ENCODE measurements at places on chromosomes 13 and 19.

- DNase-seq = no peak
Observed at GRCh38 chr19:39428283-39429112, 7.3 kb downstream of the RPS16 start.

- no peak for DNase-seq
Observed at GRCh38 chr13:20664351-20664750, 39.1 kb upstream of the IL17D start.

- no peak for DNase-seq
Observed at GRCh38 chr19:5052945-5053485, 84.1 kb downstream of the KDM4B start.

GRCh38 chr13:51331354-51331861 lies 8.1 kb upstream of the SERPINE3 start:
- no peak for DNase-seq

DNA sequence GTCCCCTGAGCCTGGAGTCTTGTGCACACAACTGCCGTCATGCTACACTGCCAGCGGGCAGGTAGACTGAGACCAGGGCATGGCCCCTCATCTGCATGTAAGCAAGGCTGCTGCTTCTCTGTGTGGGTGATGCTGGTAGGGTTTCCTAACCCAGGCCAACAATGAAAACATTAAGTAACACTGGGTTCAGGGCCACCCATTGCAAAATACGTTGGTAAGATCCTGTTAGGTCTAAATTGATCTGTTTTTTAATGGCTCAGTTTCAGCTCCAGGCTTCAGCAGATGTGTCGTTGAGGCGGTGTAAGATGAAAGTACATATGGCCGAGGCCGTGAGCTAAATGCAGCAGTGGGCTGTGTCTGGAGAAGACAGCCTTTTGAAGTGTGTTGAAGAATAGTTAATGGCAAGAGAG lies 383.4 kb downstream of the IRS2 start:
- DNase-seq = no peak

DNA sequence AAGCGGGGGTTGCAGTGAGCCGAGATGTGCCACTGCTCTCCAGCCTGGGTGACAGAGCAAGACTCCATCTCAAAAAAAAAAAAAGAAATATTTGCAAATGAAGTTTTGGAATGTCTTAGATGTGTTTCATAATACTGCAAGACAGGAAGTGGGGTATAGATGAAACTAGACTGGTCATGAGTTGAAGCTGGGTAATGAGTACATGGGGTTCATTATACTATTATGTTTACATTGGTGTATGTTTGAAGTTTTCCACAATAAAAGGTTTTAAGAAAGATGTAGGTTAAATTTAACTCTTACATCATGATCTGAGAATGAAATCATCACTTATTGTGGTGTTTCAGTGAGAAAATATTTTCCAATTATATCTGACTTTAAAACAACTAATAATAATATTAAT lies 19.0 kb downstream of the FNDC3A start:
- no peak for DNase-seq

GRCh38 chr13:53198017-53198416 lies 169.4 kb downstream of the OLFM4 start:
- DNase-seq = no peak

DNA sequence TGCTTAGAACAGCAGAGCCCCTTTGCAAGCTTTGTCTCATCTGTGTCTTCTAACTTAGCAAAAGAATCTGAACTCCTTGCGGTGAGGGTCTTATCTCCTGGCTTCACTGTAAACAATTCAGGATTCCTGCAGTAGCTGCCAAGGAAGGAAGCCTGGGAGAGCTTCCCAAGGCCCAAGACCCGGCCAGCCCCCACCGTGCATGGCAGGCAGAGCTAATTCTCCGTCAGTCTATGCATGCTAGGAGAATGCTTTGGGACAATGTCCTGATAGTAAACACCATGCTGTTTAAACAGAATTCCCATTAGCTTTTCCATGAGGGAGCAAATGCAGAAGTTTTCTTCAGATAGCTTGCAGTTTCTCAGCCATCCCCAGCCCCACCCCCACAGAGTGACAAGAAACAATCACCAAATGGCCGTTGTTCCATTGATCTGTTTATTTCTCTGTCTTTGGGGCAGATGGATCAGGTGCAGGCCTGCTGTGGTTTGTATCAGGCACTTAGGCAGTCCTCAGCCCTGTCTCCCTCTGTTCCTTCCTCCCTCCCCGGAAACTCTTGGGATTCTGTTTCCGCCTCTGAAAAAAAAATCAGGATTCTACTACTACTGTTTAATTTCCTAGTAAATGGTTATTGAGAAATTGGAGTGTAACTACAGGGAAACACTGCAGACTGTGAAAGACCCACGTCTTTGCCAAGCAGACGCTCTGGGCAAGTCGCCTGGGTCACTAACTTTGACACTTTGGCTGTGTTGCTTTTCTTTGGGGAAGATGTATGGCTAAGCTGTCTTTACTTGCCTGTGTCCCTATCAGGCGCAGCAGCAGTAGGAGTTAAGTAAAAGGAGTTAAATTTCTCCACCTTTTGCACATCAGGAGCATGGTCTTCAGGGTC lies 40.7 kb upstream of the SPATA13 start:
- no peak for DNase-seq

- DNase-seq = no peak
Observed at GRCh38 chr13:40063703-40064102, 408.2 kb downstream of the COG6 start.

GRCh38 chr13:86098511-86098910 lies 299.3 kb upstream of the SLITRK6 start:
- DNase-seq = no peak

DNA sequence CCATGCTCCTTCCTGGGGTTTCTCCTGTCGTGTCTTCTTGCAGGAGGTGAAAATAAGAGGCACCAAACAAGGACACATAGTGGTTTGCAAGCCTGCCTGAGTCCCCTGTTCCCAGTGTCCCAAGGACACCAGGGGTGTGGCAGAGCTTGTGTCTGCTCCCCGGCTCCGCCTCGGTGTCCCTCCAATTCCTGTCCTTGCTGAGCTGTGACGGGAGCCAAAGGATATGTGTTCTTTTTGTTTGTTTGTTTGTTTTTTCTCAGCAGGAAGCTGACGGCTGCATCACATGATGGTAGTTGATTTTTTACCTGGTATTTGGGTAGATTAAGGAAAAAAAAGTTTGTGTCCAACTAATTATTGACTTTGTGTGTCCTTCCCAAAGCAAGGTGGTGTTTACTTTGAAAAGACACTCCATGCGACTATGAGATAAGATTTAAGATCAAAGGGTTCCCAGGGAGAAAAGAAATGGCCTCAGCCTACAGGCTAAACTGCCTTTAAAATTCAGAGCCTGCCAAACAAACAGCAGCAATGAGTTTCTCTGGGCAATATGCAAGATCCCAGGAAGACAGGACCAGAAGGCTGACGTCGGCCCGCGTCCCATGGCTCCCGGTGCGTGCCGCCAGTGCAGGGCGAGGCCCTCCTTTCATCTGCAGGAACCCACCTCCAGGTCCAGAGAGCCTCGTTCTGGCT lies 50.8 kb upstream of the XPO4 start:
- no peak for DNase-seq

GRCh38 chr13:51097353-51098043 lies 13.6 kb downstream of the C13orf42 start:
- no peak for DNase-seq

- DNase-seq = no peak
Observed at GRCh38 chr19:46381346-46381745, 32.0 kb downstream of the CCDC8 start.

DNA sequence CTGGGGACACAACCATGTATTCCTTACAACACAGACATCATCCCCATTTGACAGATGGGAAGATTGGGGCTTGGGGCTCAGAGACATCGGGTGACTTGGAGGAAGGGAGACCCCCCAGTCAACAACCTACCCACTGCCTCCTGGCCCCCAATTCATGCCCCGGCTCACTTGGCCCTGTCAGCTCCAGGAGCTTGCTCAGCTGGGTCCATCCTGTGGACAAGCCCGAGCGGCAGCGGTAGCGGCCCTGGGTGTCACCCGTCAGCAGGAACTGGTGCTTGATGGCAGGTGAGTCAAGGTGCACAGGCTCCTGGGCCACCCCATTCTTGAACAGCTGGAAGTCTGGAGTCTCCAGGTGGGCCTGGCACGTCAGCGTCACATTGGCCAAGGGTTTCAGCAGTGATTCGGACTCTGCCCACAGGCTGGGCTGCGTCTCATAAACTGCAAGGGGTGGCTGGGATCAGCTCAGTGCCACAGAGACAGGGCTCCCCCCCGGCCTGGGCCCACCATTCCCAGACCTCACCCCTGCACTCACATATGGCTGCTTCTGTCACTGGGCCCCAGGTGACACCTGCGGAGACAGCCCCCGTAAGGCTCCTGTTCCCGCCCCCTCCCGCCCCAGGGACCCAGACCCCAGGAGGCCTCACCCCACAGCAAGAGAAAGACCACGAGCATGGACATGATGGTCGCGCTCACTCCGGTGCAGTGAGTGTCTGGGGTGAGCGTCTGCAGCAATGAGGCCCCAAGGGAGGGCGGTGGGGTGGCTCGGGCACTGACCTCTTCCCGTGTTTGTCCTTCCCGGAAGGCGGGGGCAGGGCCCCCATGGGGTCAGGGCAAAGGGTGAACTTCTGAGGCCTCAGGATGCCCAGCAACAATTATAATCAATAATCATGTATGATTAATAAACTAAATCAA lies at the start of gene A1BG:
A1BG (minus strand) TSS at position 733 of the 912 bp plus-strand sequence; CDS start at position 678, 55 bp downstream.
- DNase-seq = no peak

GRCh38 chr13:98966019-98966418 lies 11.8 kb downstream of the DOCK9 start:
- no peak for DNase-seq

DNA sequence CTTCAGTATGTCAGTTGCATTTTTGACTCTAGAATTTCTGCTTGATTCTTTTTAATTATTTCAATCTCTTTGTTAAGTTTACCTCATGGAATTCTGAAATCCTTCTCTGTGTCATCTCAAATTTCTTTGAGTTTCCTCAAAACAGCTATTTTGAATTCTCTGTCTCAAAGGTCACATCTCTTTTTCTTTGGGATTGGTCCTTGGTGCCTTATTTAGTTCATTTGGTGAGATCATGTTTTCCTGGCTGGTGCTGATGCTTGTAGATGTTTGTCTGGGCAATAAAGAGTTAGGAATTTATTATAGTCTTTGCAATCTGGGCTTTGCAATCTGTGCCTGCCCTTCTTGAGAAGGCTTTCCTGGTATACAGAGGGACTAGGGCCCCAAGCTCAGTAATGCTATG lies 18.5 kb upstream of the KBTBD7 start:
- no peak for DNase-seq

GRCh38 chr19:47720669-47721422 lies 7.6 kb downstream of the EHD2 start:
- no peak for DNase-seq

DNA sequence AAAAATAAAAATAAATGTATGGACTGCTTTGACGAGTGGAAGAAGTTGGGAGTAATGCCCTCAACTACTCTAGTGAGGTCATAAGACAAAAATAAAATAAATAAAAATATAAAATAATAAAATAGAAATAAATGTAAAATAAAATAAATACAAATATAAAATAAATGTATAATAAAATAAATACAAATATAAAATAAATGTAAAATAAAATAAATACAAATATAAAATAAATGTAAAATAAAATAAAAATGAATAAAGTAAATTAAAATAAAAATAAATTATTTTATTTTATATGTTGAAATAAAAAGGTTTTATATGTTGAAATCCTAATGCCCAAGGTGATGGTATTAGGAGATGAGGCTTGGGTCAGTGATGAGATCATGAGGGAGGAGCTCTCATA lies 20.1 kb upstream of the IGSF23 start:
- DNase-seq = no peak

DNA sequence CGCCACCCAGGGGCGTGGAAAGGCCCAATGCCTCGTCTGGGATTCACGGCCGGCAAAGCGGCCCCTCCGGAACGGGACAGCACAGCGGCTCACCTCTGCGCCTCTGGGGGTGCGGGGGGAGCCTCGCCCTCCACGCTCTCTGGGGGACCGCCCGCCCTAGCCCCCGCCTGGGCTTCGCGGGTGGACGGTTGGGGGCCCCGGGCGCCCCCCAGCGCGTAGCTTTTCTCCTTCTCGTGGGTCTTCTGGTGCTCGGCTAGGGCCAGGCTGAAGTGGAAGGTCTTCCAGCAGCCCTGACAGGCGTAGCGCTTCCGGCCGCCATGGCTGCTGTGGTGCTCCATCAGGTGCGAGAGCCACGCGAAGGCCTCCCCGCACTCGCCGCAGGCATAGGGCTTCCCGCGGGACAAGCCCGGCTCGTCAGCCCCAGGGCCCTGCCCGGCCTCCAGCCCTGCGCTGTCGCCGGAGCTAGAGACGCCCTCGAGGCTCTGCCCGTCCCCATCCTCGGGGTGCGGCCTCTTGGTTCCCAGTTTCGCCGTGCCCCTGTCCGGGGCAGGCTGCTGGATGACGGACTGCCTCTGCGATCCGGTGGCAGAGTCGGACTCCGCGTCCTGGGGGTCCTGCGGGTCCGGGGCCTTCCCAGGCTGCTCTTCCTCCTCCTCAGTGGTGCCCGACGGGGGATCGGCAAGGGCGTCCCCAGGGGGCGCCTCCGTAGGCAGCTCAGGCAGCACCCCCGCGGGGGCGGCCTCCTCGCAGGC lies 13.3 kb downstream of the ZSCAN18 start:
- DNase-seq = no peak

DNA sequence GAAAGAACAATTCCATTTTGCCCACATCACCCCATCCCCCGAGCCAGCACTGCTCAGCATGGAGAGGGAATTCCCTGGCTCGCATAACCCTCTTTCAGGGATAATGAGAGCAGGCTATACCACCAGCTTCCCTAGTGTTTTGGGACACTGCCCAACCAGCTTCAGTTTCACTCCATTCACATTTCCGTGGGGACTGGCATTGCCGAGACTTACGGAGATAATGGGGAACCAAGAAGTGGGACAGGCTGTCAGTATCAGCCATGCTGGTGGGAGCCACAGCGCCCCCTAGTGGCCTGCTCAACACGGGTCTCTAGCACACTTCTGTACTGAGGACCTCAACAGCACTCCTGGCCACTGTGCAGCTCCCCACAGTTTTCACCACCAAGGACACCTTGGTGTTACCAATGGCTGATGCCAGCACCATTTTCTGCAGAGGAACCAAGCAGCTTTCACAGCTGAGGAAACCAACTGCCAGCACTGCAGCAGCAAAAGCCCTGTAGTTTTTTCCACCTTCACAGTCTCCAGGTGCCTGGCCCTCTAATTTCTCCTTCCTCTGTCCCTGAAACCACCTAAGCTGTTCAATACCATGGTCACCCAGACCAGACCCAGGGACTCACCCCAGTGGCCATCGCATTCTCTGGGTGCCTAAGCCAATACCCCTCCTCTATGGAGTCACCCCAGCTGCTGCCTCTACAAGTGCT lies 23.7 kb downstream of the SLC6A16 start:
- peak; percentile 76 for DNase-seq

GRCh38 chr13:110346661-110347067 lies 39.6 kb downstream of the COL4A2 start:
- DNase-seq = no peak

Data from CD4-positive, alpha-beta T cell treated with Interleukin-17A for 1 hour (primary cell).